RPMI8226 (cell line): ENCODE measurements at places on chromosomes 5 and 9.

DNA sequence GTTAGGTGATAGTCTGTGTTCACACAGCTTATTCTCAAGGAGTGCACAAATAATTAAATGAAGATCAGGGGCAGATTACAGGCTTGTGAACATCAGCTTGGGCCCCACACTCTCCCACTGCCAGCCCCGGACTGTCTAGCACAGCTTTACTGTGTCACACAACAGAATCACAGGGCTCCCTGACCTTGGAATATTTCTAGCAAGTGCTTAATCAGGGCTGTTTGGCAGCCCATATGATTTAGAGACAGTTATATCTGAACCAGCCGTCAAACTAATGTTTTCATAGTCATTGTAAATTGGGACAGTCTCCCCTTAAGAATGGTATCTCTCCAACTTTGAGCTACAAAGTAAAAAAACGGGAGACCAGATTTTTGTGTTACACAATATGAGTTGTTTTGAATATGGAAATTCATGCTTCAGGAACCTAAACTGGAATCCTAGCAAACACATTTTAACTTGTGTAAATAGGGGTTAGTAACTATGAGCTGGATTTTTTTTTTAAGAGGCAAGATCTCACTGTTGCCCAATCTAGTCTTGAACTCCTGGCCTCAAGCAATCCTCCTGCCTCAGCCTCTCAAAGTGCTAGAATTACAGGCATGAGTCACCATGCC lies 517.6 kb downstream of the BNC2 start:
- no peak for DNase-seq

DNA sequence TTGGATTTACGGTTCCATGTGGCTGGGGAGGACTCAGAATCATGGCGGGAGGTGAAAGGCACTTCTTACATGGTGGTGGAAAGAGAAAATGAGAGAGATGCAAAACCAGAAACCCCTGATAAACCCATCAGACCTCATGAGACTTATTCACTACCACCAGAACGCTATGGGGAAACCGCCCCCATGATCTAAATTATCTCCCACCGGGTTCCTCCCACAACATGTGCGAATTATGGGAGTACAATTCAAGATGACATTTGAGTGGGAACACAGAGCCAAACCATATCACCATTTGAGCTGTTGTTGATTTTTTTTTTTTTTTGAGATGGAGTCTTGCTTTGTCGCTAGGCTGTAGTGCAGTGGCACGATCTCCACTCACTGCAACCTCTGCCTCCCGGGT lies 16.5 kb downstream of the DAB2IP start:
- DNase-seq = no peak

DNA sequence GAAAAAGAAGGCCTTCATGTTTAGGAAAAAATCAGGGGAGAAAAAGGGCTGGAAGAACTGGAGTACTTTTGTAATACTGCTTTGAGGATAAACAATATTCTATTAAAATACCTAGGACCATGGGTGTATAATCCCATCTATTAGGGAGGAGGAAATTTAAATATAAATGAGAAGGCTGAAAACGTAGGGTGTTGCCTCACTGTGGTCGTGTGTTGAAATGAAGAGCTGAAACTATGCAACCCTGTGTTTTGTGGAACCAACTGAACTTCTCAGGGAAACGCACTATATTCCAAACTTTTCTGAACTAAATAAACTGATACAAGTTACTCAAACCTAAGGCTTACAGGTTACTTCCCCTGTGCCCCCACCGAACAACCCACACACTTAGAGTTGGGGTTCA lies 4.5 kb upstream of the CNTLN start:
- DNase-seq = no peak

DNA sequence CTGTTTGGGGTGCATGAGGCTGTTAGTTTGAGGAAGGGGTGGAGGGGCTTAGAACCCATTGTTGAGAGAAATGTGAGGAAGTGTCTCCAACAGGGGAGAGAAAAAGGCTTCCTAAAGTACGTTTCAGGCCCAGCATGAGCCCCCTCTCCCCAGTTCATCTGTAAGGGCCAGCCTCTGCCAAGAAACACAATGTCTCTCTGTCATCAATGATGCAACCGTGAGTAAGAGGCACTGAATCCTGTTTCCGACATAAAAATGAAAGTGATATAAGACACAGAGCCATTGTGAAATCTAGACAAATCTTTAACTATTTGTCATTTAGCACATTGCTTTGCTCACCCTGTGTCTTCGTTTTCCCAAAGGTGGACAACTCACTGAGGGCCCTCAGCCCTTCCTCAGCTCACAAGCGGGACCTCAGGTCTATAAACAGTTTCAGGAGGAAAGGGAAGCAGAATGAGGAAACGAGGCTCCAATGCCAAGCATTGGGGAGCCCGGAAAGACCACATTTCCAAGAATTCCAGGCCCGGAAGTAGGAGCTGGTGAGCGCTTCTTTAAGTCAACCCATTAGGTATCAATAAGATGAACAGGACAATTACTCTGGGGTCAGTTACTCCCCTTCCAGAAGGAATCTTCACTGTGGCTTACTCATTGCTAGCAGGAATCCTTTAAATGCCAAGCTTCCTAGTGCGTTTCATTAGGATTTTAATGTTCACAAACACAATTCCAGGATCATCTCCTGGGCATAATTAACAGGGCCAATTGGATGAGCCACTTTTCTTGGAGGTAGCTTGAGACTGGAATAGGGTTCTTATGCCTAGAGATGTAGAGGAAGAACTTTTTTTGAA lies 59.0 kb upstream of the KLF4 start:
- no peak for DNase-seq

DNA sequence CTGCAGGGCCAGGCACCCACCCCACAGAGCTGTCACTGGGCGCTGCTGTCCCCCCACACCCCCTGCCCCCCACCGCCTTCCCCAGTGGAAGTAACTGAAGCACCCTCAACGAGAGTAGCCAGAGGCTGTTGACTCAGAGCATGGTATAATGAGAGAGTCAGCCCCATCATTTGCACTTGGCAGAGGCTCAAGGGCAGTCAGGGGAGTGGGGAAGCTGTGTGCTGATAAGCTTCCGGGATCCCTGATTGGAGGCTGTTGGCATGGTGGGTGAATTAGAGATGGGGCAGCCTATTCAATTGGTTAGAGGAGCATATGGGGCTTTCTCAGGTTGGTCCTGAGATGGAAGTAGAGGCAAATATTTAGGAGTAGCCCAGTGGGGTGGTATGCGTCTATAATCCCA lies 77.1 kb upstream of the GOLM1 start:
- DNase-seq = no peak

DNA sequence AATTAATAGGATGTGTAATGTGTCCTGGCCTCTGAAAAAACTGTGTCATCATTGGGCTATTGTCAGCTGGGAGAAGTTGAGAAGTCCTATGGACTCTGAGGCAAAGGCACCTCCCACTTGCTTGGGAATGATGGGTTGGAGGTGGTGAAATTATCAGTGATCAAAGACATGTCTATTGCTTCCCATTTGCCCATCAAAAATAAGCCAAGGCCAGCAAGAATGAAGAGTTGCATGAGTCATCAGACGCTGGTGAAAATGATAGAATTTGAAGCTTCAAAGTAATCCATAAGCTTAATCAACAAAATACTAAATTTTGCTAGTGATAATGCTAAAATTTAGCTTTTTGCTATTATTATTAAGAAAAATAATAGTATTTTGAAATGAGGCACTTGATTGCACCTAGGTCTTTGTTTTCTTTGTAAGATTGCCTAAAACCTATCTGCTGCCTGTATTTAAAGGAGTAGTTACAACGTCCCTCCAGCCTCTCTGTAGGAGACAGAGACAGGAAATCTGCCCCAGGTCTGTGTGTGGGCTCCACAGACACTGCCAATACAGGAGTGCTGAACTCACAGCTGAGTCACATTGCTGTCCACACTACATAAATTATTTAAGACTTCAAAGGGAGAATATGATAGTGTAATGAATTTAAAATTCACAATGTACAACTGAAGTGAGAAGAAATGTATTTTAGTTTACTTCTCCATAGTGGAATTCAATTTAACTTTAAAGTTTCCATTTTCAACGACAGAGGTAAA lies 48.4 kb upstream of the APC start:
- no peak for DNase-seq
